ENCODE measurements at places on chromosomes 5 and 9. TPM values are rescaled to one million over a fixed set of nuclear protein-coding genes. Genes with fewer than 3 reads are reported as not detected.

The CAMSAP1 gene
- total RNA-seq = 26.4 TPM

The FSD1L gene
- 7.0 TPM for total RNA-seq

The CARTPT gene
- not detected for total RNA-seq

The PTPRD gene
- 13.7 TPM for total RNA-seq

The PBX3 gene
- 62.4 TPM for total RNA-seq

The CCL28 gene
- total RNA-seq = 5.1 TPM

The TMEM174 gene
- total RNA-seq = not detected

The NPR3 gene
- 2.8 TPM for total RNA-seq

The SLC9A3 gene
- total RNA-seq = 1.8 TPM

The SLC6A19 gene
- not detected for total RNA-seq

The SPINK5 gene
- not detected for total RNA-seq

The MPDZ gene
- total RNA-seq = 41.0 TPM

The LRRC19 gene
- total RNA-seq = not detected

The CARD6 gene
- 24.2 TPM for total RNA-seq

The WHRN gene
- total RNA-seq = 2.1 TPM

The PLAC8L1 gene
- not detected for total RNA-seq

The ENTREP1 gene
- total RNA-seq = 0.41 TPM

The DNAJC18 gene
- 9.9 TPM for total RNA-seq

The DNAJC21 gene
- total RNA-seq = 32.6 TPM

The OCLN gene
- 3.0 TPM for total RNA-seq

The FIBCD1 gene
- total RNA-seq = not detected

The PPP3R2 gene
- total RNA-seq = not detected

The PCA3 gene
- not detected for total RNA-seq

The STK32A gene
- 2.3 TPM for total RNA-seq

The RPL7A gene
- total RNA-seq = 2,301 TPM

The KIF12 gene
- total RNA-seq = not detected

The NAIP gene
- total RNA-seq = 4.3 TPM

The WWC1 gene
- 2.7 TPM for total RNA-seq

The TMEM232 gene
- 4.7 TPM for total RNA-seq

The ECM2 gene
- total RNA-seq = 23.3 TPM

The ANGPTL2 gene
- total RNA-seq = 47.5 TPM

The BTNL9 gene
- total RNA-seq = not detected

All from fibroblast of the aortic adventitia (primary cell).